ENCODE measurements at places on chromosomes 11 and 22.

- DNase-seq, result no peak
Measured at GRCh38 chr11:9571763-9572115, 1.7 kb upstream of the WEE1 start.

- no peak for DNase-seq
Measured at GRCh38 chr22:29308148-29308790, 1.8 kb downstream of the GAS2L1 start.

GRCh38 chr11:17933708-17934107, 79.1 kb downstream of the SERGEF start:
- no peak for DNase-seq

- no peak for DNase-seq
Measured at GRCh38 chr11:41921746-41922390, 462.4 kb upstream of the LRRC4C start.

GRCh38 chr11:122813894-122814270, 24.4 kb upstream of the CRTAM start:
- no peak for DNase-seq

DNA sequence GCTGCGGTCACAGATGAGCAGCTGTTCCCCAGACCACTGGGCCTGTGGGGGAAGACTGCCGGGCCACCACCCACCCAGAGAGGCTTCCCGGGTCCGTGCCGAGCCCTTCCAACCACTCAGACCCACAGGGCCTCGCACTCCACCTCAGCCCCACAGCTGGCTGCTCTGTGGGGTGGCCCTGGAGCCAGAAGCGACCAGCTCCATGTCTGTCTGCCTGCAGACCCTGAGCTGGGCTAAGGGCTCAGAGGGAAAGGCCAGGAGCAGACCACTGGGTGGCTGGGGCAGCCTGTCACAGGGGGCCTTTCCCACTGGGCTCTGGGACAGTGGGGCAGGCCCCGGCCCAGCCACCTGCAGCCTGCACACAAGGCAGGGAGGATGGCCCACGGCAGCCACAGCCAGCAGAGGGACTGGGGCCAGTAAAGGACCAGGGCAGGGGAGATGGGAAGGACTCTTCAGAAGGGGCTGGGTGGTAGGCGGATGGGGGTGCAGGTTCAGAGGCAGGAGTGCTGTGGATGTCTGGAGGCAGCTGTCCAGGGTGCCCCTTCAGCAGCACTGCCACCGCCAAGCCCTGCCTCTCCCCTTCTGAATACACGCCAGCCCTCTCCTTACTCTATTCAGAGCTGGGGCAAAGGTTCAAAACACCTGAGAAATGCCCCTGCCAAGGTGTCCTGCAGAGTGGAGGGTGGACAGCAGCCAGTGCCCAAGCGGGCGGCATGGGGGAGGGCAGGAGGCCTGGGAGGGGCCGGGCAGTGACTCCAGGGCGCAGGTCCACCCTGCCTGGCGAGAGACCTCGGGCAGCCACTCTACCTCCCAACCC, 32.2 kb downstream of the GNB1L start:
- no peak for DNase-seq

DNA sequence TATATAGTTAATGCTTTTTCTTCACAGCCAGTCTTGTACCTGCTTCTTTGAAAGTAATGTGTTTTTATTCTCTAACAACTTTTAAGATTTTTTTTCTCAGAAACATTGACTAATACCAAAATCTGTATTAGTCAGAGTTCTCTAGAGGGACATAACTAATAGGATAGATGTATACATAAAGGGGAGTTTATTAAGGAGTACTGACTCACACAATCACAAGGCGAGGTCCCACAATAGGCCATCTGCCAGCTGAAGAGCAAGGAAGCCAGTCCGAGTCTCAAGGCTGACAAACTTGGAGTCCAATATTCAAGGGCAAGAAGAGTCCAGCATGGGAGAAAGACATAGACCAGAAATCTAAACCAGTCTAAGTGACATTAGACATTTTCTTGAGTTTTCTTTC, 140.0 kb downstream of the RAB38 start:
- DNase-seq, result no peak

GRCh38 chr11:6402061-6402470, 11.8 kb downstream of the SMPD1 start:
- DNase-seq, result no peak

DNA sequence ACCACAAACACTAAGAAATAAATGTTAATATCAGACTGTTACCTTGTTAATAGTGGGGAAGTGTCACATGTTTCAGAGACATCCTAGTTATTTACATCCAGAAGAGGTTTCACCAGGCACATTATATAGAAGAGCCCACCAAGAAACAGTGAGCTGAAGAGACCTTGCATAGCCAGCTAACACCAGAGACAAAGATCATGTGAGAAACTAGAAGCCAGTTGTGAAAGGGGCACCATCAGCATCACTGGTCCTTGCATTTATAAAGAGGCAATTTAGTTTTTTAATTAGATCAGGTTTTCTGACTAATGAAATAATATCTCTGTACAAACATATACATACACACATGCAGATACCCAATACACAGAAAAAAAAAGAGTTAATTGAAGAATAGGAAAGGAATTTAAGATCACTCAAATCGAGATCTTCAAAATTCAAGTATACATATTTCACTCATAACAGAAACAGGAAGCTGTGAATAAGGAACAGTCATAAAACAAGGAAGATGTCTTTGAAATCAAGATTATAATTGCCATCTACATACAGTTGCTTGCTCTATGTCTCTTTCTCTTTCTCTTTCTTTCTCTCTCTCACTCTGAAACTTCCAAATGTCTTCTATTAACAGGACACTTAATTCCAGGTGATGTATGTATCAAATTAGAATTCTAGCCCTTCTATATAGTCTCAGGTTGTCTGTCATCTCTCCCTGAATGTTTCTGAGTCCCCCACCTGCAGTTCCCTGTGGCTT, 348.7 kb downstream of the ETS1 start:
- no peak for DNase-seq

DNA sequence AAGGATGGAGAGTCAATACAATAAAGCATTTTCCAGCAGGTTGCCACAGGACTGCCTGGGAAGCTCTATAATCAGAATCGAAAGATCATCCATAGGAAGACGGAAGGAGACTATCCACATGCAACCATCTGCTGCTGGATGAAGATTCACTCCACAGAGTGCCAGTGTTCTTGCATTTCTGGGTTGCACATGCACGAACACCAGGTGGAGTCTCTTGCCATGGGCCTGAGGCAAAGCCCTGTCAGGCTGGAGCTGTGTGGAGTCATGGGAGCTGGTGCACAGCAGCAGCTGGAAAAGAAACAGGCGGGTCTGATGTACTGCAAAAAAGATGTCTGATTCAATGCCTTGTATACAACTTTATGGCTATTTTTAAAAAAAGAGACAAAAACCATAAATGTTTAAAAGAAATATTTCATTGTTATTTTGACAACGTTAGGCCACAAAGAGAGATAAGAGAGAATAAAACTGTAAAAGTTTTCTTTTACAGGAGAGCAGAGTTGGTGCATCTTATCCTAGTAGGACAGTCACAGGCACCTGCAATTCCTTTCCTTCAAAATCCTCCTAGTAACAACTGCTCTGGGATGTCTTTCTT, 12.9 kb upstream of the FAT3 start:
- DNase-seq, result no peak

All from activated T-helper 1 cell treated with anti-CD3 and anti-CD28 coated beads, Interleukin-2, amount 50 U/mL, for 16 hours (primary cell).